ENCODE measurements at places on chromosomes 2 and 18. TPM values are rescaled to one million over a fixed set of nuclear protein-coding genes. Genes with fewer than 3 reads are reported as not detected.

GRCh38 chr2:65024149-65024829, 31.9 kb upstream of the CEP68 start:
- peak; percentile 29 for DNase-seq

DNA sequence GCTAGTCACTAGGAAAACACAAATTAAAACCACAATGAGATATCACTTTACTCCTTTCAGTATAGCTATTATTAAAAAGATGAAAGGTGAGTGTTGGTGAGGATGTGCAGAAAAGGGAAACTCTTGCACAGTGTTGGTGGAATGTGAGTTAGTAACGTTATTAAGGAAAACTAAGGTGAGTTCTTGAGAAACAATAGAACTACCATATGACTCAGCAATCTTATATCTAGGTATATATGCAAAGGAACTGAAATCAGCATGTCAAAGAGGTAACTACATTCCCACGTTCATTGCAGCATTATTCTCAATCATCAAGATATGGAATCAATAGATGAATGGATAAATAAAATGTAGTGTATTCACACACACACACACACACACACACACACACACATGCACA, 117.3 kb upstream of the HNMT start:
- DNase-seq, result no peak

DNA sequence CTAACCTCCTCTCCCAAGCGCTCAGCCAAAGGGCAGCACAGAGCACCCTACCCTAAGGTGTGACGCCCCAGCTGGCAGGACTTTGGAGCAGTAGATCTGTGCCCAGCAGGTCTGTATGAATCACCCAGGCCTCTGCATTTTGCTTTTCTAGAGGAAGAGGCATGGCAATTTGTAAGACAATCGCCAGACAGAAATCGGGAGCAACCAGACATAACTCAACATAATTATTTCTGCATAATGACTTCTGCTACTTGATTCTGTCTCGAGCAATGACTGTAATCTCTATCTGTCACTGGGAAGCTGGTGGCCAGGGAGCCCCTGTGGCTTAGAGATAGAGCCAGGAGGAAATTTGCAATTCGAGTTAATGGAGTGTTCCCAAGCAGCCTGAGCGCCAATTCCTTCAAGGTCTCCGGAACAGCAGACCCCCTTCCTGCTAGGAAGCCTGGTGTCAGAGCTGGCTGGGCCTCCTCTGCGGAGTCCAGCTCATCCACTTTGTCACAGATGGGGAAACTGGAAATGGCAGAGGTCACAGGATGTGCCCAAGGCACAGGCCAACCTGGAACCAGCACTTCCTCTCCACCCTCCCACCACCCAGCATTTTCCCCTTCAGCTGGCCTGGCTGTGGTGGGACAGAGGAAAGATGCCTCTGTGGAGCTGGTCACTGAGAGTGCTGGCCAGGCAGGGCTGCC, 55.0 kb downstream of the ODC1 start:
- no peak for DNase-seq

GRCh38 chr2:176097820-176098365, 1.7 kb upstream of the HOXD12 start:
- no peak for DNase-seq

- DNase-seq, result no peak
These were observed 666.5 kb downstream of the DCDC2C start for GRCh38 chr2:4369826-4370419.

GRCh38 chr2:11678306-11678960, 8.4 kb upstream of the NTSR2 start:
- DNase-seq, result no peak

- DNase-seq, result no peak
These were observed 16.5 kb upstream of the EFR3B start for GRCh38 chr2:25025229-25026007.

Gene FBXO41
- polyA plus RNA-seq, result 7.0 TPM

Gene SERPINB11
- not detected for polyA plus RNA-seq

Gene VIL1
- 1.2 TPM for polyA plus RNA-seq

Gene EEF1B2
- polyA plus RNA-seq, result 1,005 TPM

DNA sequence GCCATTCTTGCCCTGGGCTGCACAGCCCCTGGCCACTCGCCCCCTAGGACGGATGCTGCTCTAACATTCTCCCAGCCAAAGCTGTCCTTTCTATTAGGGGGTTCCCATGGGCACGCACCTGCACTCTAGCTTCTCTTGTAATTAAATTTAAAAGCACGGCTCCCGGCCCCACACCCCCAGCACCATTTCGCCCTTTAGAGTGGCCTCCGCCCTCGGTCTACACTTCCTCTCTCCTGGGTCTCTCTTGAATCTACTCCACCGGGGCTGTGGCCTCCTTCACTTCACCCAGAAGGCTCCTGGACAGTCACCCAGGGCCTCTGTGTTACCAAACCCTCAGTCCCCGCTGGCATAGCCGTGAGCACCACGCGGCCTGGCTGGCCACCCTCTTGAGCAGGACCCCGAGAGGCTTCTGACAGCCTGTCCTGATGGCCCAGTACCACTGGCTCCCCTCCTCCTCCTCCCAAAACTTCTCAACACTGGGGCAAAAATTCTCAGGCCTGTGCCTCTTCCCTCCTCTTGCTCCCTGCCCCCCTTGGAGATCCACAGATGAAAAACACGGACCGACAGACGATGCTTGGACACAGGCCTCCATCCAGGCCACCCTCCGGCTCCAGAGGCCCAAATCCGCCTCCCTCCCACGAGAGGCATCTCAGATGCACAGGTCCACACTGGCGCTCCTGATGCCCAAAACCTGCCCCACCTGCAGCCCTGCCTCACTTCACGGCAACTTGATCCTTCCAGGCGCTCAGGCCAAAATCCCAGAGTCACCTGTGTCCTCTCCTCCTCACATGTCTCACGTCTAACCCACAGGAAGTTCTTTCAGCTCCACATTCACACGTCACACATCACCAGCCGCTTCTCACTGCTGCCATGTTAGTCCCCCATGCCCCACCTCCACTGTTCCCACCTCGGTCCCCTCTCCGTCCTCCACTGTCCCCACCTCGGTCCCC, 6.9 kb upstream of the RAB17 start:
- no peak for DNase-seq

DNA sequence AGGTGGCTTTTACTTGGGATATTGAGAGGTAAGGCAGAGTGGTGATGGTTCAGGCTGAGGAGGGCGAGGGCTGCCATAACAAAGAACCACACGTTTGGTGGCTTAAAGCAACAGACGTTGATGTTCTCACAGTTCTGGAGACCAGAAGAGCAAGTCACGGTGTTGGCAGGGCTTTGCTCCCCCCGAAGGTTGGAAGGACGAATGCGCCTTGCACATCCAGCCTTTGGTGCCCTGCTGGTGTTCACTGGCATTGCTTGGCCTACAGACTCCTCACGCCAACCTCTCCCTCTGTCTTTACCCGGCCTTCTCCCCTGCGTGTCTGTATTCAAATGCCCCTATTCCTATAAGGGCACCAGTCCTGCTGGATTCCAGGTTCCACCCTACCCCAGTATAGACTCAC, 125.4 kb downstream of the TPO start:
- peak; percentile 71 for DNase-seq

Gene TNFRSF11A
- polyA plus RNA-seq, result 2.1 TPM

Gene RESP18
- polyA plus RNA-seq, result not detected

Gene RAB6C
- 0.07 TPM for polyA plus RNA-seq

- DNase-seq, result no peak
These were observed 58.1 kb upstream of the FOSL2 start for GRCh38 chr2:28334527-28334894.

- DNase-seq, result no peak
These were observed 376.9 kb downstream of the RND3 start for GRCh38 chr2:150110548-150110947.

DNA sequence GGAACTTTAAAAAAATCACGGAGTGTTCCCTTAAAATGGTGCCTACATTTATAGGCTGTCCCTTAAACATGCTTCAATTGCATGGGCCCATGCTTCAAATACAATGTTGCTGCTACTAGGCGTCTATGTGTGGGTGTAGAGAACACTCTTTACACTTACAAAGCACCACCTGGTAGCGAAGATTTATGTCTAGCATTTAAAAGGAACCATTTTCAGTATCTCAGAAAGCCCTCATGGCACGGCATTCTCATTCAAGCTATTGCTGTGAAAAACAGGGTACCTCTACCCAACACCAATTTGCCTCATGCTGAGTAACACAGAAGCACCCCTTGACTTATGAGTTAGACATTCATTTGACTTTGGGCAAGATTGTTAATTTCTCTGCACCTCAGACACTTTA, 112.9 kb upstream of the CNTNAP5 start:
- DNase-seq, result no peak

GRCh38 chr2:169240405-169240804, 121.9 kb downstream of the LRP2 start:
- DNase-seq, result no peak

Gene STPG4
- 0.14 TPM for polyA plus RNA-seq

Gene ANKMY1
- polyA plus RNA-seq, result 12.0 TPM

DNA sequence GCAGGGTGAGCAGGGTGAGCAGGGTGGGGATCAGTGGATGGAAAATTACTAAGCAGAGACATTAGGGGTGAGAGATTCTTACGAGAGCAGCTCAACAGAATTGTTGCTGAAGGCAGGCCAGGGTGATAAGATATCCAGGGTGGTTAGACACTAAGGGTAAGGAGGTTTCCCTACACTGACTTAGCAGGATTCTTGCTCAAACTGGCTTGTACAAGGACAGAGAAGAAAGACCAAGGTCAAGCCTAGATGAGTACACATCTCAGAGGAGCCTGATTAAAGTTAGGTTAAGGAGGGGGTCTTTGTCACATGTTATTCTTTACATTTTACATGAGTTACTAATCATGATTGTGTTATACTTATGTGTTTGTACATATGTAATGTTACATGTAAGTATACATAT, 262.8 kb upstream of the FANCL start:
- DNase-seq, result no peak

DNA sequence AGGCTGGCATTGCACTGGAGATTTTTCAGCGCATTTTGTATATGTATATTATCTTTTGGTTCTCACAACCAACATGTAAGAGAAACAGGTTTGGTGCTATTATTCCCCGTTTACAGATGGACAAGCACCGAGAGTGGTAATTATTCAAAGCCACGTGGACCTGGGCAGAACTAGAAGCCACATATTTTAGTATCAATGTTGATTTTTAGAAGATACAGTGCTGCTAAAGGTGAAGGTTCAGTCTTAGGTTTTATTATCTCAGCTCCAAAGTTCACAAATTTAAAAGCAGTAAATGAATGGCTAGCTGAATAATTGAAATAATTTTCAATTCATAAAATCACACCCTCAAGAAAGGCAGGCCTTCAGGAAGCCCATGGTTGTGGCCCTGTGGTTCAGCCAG, 400.6 kb upstream of the ID2 start:
- DNase-seq, result no peak

DNA sequence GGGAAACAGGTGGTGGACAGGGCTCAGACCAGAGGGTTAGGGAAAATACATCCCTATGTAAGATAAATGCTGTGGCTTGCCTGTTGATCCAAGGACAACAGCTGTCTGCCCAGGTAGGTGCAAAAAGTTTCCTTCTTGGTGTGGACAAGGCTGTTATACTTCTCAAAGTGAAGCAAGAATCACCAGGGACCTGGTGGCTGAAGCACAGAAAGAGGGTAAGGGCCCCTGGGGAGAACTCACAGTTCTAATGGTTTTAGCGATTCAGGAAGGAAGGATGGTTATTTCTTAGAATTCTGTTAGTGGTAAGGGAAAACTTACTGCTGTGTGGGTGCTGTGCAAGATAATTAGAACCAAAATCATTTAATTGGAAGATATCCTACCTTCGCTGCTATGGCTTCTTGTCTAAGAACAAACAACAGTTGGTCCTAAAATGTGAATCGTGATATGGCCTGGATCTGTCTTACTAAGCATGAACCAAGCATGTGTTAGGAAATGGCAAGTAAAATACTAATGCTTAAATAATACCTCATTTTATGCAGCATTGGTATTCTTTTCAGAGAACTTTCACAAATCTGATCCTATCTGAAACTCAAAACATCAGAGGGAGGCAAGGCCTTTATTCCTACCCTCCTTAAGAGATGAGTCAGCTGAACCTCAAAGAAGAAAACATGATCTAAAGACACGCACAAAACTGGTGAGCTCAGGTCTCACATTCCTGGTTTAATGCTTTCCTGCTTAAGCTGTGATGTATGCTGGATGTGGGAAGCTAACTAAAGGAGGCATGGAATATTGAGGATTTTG, 159.2 kb upstream of the THUMPD2 start:
- DNase-seq, result no peak

Gene BOLA3
- 145 TPM for polyA plus RNA-seq

Gene DSG1
- not detected for polyA plus RNA-seq

GRCh38 chr2:226882606-226883005, 46.8 kb downstream of the RHBDD1 start:
- no peak for DNase-seq

GRCh38 chr2:235937936-235938335, 230.2 kb downstream of the GBX2 start:
- DNase-seq, result no peak

GRCh38 chr2:19747310-19748072, 154.3 kb downstream of the TTC32 start:
- no peak for DNase-seq

DNA sequence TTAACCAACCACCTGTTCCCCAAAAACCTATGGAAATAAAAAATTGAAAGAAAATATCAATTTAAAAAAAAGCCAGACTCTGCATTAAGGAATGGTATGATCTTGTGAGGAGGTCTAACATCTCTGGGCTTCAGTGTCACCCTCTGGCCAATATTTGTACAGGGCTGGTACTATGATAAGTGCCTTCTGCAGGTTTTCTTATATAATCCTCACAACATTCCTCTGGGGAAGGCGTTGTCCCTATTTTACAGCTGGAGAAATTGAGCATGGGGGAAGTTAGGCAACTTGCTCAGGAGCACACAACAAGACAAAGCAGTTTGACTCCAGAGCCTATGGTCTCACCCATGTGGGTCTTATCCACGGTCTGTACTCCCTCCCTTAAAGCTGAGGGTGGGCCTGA, 86.0 kb downstream of the ZBTB7C start:
- no peak for DNase-seq

Gene TUBB8B
- not detected for polyA plus RNA-seq

Gene POTEI
- polyA plus RNA-seq, result not detected

Gene UGT1A4
- 0.05 TPM for polyA plus RNA-seq

GRCh38 chr18:40109252-40110049, 1845.6 kb upstream of the PIK3C3 start:
- no peak for DNase-seq

- DNase-seq, result no peak
These were observed 24.2 kb upstream of the CASP8 start for GRCh38 chr2:201235860-201236811.

Gene IGFBP2
- polyA plus RNA-seq, result 21.1 TPM
